ENCODE measurements at places on chromosomes 16 and 17.

DNA sequence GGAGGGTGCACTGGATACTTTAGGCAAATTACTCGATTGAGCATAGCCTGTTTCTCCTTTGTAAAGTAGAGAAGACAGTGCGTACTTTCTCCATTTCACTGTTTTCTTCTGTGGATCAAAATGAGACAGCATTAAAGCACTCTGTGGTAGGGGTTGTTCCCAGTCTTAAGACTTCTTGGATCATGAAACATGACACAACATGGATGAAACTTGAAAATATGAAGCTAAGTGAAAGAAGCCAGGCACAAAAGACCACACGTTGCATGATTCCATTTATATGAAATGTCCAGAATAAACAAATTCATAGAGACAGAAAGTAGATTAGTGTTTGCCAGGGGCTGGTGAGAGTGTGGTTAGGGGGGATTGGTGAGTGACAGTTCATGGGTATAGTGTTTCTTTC is 61.8 kb upstream of the MED9 start:
- no peak for DNase-seq

GRCh38 chr17:72602517-72603419 is 481.9 kb downstream of the SOX9 start:
- DNase-seq, result no peak

GRCh38 chr16:354971-355461 is 2.5 kb upstream of the AXIN1 start:
- DNase-seq, result no peak

- DNase-seq, result no peak
Observed at GRCh38 chr17:3658784-3659449, 9.5 kb downstream of the TAX1BP3 start.

- DNase-seq, result no peak
Observed at GRCh38 chr17:49793309-49793708, 4.8 kb downstream of the KAT7 start.

DNA sequence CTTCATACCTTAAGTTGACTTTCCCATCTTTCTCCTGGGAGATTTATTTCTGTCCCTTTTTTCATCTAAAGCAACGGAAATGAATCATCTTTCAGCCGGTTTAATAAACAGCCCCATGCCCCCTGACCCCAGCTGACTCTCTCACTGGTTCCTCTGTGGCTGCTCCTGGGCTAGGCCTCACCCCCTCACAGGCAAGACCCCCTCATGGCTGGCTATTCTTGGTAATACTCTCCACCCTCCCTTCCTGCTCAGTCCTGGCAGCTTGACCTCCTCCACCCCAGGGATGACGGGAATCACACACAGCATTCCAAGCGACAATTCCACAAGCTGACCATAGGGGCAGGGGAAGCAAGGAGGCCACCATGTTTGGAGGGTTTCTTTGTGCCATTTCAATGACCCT is 1.5 kb upstream of the ADAP2 start:
- DNase-seq, result no peak

- DNase-seq, result no peak
Observed at GRCh38 chr17:64219571-64219970, 43.5 kb downstream of the TEX2 start.

- DNase-seq, result no peak
Observed at GRCh38 chr17:43720311-43721060, 38.1 kb downstream of the SOST start.

- no peak for DNase-seq
Observed at GRCh38 chr17:80614332-80615047, 69.9 kb downstream of the RPTOR start.

DNA sequence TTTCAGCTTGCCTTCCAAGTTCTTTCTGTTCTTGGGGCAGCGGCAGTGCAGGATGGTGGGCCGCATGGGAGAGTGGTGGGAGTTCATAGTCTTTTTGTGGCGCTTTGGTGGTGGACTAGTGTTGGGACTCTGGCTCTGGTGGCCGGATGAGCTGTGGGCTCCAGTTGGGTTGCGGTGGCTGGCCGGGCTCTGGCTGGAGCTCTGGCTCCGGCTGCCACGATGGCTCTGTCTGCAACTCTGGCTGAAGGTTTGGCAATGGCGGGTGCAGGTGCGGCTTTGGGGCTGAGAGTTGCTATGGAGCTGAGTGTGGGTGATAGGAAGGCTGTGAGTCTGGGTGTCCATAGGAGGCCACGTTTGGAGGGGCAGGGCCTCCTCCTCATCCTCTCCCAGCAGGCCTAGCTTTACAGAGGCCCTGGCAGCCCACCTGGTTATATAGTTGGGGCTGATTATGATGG is at the start of gene TNP2:
TNP2 (minus strand) TSS at position 405 of the 455 bp plus-strand sequence; CDS start at position 342, 63 bp downstream.
- no peak for DNase-seq

DNA sequence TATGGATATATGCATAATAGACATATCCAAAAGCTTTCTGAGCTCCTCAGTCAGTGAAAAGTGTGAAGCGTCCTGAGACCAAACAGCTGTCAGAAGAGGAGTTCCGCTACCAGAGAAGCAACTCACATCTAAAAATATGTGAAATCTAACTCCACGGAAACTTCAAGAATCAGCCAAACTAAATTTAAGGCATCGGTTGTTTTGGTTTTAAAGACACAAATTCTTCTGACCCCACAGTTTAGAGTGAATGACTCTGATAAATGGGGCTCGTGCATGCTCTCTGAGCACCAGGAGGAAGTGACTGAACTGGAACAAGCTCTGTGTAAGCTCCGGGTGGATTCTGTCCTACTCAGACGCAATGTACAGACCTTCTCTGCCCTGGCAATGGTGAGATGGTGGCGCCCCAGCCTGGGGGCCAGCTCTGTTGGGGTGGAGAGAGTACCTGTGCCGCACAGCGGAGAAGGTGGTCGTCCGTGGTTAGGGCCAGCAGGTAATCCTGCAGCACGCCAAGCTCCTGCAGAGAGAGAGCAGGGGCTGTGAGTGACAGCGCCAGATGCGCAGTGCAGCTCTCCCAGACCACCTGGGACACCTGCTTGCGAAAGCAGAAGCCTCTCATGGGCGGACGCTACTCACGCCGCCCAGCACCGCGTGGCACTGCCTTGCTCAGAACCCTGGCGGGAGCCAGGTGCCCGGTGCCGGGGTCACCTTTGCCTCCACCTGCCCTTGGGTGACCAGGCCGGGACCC is 44.4 kb upstream of the ATP2A3 start:
- DNase-seq, result no peak

DNA sequence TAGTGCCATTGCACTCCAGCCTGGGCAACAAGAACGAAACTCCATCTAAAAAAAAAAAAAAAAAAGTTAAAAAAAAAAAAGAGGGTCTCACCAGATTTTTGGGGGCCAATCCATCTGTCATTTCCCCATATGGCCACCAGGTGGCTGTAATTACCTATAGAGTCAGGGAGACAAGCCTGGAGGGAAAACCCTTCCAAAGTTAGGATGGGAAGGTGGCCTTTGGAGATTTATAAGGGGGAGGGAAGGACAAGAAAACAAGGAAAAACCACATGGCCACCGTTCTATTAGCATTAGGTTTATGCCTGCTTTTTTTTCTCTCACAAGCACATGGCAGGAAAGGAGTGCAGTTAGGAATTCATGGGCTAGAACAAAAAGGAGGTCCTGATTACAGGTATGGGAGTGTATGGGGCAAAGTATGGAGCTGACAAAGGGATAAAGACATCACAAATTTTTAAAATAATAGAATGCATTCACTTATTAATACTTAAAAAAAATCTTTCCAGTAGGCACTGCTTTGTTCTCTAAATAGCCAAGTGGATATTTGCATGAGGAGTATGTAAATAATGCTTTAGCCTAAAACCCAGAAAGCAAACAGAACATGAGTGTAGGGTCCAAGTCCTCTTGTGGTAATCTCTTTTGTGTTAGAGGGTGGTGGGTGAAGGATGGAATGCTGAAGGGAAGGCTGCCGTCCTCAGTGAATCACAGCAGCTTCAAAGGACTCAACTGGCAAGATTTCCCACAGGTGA is 5.1 kb downstream of the CYB5D1 start:
- no peak for DNase-seq

- no peak for DNase-seq
Observed at GRCh38 chr17:76930107-76930506, 61.9 kb downstream of the MGAT5B start.

DNA sequence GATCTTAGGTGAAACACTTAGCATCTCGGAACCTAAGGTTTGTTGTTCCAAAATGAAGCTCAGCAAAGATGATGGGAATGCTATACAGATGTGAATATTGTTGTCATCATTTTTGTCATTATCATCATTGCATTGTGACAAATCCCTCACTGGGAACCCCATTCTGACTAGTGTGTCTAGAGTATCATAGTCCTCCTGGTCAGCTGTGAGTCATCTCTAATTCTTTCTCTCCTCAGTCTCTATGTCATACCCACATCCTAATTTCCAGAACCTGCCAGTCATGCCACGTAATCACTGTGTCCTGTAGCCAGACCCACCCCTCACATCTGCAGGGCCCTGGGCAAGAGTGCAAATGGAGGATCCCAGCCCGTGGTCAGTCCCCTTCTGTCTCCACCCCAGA is 60.5 kb upstream of the CLEC3A start:
- DNase-seq, result no peak

All from GM12864 (cell line).